ENCODE measurements at places on chromosomes 1 and 21. TPM values are rescaled to one million over a fixed set of nuclear protein-coding genes. Genes with fewer than 3 reads are reported as not detected.

DNA sequence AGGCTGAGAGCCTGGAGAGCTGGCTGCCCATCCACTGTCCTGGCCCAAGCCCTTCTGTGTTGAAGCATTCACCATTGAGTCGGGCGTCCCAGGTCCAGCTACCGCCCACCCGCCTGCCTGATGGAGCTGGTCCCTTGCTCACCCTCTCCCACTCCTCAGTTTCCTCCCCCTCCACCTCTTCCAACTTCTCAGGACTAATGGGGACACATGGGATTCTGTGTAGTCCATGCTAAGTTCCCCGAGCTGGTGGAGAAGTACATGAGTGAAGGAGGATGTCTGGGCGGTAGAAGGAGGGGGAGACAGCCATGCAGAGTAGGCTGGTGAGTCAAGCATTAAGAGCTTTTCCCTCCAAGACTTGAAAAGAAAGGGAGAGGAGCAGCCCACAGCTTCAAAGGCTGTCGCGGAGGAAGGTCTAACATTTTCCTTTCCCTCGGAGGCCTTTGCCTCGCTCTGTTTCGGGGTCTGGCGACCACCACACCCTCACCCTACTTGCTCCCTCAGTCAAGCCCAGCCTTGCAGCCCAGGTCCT, 561 bp downstream of the SLC26A9 start:
- no peaks in the 10 kb centered on the region for H3K27me3 ChIP-seq
- no peaks in the 10 kb centered on the region for H3K36me3 ChIP-seq
- no peak overlapping the region for H3K27ac ChIP-seq
- no peak for DNase-seq
- H3K4me1 ChIP-seq, result peaks cover 24% of the 10 kb centered on the region
- no peak overlapping the region for H3K4me3 ChIP-seq

CYP4B1 gene
- polyA plus RNA-seq, result not detected

- H3K27me3 ChIP-seq, result no peaks in the 10 kb centered on the region
- no peak overlapping the region for H3K4me3 ChIP-seq
- no peak overlapping the region for H3K27ac ChIP-seq
- no peak for DNase-seq
- H3K4me1 ChIP-seq, result no peaks in the 10 kb centered on the region
- no peaks in the 10 kb centered on the region for H3K36me3 ChIP-seq
Measured at GRCh38 chr1:66840929-66841328, 39.9 kb upstream of the INSL5 start.

- H3K4me3 ChIP-seq, result no peak overlapping the region
- no peak for DNase-seq
- H3K36me3 ChIP-seq, result no peaks in the 10 kb centered on the region
- H3K27ac ChIP-seq, result no peak overlapping the region
- H3K27me3 ChIP-seq, result no peaks in the 10 kb centered on the region
- H3K4me1 ChIP-seq, result no peaks in the 10 kb centered on the region
Measured at GRCh38 chr1:73676186-73676585, 521.8 kb downstream of the LRRIQ3 start.

GRCh38 chr1:30540611-30541192, 182.7 kb downstream of the MATN1 start:
- no peak overlapping the region for H3K4me3 ChIP-seq
- no peak for DNase-seq
- H3K4me1 ChIP-seq, result no peaks in the 10 kb centered on the region
- H3K27ac ChIP-seq, result no peak overlapping the region

IL20 gene
- not detected for polyA plus RNA-seq

TRIM45 gene
- polyA plus RNA-seq, result 1.4 TPM

GRCh38 chr21:34147792-34148418, 74.5 kb downstream of the MRPS6 start:
- H3K4me1 ChIP-seq, result peaks cover 9% of the 10 kb centered on the region
- H3K27me3 ChIP-seq, result no peaks in the 10 kb centered on the region
- no peak overlapping the region for H3K27ac ChIP-seq
- DNase-seq, result no peak

DNA sequence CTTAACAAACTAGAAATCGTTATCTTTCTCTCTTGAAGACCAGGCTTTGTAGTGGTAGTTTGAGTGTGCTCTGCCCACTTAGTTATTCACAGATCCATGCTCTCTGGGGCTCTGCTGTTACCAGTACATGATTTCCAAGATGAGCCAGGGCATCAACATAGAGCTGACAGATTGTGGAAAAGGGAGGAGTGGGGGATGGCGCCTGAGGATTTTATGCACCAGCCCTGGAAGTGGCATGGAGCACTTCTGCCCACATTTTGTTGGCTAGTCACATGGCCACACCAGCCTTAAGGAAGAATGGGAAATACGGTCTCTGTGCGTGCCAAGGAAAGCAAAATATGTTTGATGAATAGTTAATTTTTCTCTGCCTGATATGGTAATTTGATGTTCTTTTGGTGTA, 18.2 kb downstream of the TSNAX start:
- no peak for DNase-seq
- no peaks in the 10 kb centered on the region for H3K4me1 ChIP-seq
- H3K4me3 ChIP-seq, result no peak overlapping the region
- H3K36me3 ChIP-seq, result peaks cover 91% of the 10 kb centered on the region
- no peaks in the 10 kb centered on the region for H3K27me3 ChIP-seq
- H3K27ac ChIP-seq, result no peak overlapping the region

DNA sequence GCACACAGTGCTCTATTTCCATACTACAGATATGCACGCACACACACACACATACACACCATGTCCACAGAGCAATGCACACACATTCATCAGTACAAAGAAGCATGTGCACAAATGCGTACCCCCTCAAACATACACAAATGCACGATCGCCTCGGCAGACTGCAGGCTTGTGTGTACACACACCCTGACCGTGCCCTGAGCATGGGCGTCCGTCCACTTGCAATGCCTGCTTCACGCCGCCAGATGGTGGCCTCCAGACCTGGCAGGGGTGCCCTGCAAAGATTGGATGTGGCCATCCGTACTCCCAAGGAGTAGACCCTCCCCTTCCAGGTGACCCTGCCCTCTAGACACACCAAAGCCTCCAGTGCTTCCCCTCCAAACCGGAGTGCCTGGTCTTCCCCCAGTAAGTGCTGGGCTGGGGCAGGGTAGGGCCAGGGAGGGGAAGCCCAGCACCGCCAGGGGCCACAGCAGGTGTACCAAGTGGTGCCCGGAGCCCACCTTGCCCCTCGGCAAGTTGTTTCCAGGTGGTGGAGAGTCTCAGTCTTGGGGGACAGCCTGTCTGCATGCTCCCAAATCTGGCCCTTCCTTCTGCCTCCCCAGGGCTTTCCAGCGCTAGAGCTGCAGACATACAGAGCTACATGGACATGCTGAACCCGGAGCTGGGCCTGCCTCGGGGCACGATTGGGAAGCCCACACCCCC, 20.6 kb downstream of the ESPN start:
- DNase-seq, result no peak
- H3K4me1 ChIP-seq, result no peaks in the 10 kb centered on the region
- peaks cover 11% of the 10 kb centered on the region for H3K27me3 ChIP-seq
- H3K4me3 ChIP-seq, result no peak overlapping the region
- no peak overlapping the region for H3K27ac ChIP-seq

DNA sequence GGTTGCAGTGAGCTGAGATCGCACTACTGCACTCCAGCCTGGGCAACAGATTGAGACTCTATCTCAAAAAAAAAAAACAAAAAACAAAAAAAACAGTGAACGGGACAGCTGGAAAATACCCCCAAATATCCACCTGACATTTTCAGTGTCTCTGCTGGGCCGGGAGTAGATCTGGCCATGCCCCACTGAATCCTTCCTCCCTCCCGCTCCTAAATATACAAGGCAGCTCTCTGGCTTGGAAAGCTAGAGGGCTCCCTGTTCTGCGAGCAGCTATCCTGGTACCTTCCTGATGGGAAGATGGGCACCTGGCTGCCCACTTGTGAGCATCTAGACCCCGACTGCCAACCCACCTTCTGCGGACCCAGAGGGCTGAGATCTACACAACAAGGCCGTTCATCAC, 21.4 kb downstream of the SPSB1 start:
- H3K27me3 ChIP-seq, result no peaks in the 10 kb centered on the region
- no peaks in the 10 kb centered on the region for H3K4me1 ChIP-seq
- H3K36me3 ChIP-seq, result no peaks in the 10 kb centered on the region
- H3K27ac ChIP-seq, result no peak overlapping the region
- no peak for DNase-seq

DNA sequence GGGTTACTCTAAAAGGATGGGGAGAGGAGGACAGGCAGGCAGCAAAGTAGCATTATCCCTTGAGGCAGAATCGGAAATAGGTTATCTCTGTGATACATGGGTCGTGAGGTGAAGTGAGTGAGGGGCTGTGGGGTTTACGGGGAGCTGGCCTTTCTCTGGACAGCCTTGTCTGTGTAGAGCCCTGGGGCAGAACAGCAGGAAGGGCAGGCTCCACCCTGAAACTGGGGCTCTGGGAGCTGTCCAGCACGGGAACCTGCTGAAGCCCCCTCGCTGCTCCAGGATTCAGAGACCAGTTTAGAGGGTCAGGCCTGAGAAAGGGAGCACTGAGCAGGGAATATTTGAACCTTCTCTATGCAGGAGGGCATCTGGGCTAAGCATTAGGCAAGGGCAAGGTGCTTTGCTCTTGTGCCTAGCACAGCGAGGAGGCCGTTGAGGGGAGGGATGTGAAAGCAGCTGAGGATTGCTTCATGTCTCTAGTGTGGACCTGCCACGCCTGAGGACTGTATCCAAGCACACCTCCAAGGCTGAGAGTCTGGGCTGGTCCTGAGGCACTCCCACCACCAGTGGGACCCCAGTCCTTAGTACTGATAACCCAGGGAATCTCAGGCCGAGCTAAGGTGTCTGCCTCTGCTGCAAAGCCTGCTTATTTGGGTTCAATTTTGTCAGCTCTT, 55.8 kb downstream of the NAV1 start:
- H3K27me3 ChIP-seq, result no peaks in the 10 kb centered on the region
- H3K36me3 ChIP-seq, result no peaks in the 10 kb centered on the region
- H3K27ac ChIP-seq, result no peak overlapping the region

GJA8 gene
- polyA plus RNA-seq, result not detected

DNA sequence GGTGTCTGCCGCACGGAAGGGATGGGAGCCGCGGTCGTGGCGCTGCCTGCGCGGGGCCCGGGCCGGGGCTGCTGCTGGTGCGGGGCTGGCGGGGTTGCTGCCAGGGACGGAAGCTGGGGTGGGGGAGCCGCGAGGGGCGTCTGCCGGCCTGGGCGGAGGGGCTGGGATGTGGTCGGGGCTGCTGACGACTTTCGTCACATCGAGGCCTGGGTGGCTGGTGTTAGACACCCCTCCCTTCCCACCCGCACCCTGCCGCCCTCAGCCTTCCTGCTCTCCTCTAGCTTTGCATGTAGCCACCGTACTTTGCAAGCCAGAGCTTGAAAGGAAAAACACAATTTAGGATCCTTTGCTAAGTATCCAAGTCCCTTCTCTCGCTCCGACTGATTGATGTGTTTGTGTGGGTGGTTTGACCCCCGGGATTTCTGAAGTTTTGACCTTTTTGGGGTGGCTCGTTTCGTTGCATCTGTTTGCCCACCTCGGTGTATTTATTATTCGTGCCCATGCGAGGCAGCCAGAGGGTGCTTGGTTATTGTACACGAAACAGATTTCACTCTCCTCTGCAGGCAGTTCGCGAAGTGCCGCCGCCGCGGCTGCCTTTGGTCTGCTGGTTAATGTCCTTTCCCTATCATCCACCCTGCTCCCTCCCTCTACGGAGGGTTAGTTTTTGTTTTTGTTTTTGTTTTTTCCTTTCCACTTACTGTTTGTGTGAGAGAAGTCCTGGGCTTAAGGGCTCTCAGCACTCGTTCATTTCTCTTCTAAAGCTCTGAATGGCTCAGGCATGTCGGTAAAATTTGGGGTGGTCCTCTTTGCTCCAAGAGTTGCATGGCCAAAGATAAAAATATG, 868 bp downstream of the C1orf21 start:
- H3K4me3 ChIP-seq, result peak overlapping the region; percentile 76
- no peak overlapping the region for H3K27ac ChIP-seq
- DNase-seq, result peak; percentile 1
- H3K36me3 ChIP-seq, result no peaks in the 10 kb centered on the region

- H3K36me3 ChIP-seq, result peaks cover 16% of the 10 kb centered on the region
- peaks cover 25% of the 10 kb centered on the region for H3K4me1 ChIP-seq
- H3K27ac ChIP-seq, result no peak overlapping the region
- peak; percentile 47 for DNase-seq
- H3K27me3 ChIP-seq, result no peaks in the 10 kb centered on the region
Measured at GRCh38 chr1:109636201-109636952, 16.7 kb downstream of the AMPD2 start.

DNA sequence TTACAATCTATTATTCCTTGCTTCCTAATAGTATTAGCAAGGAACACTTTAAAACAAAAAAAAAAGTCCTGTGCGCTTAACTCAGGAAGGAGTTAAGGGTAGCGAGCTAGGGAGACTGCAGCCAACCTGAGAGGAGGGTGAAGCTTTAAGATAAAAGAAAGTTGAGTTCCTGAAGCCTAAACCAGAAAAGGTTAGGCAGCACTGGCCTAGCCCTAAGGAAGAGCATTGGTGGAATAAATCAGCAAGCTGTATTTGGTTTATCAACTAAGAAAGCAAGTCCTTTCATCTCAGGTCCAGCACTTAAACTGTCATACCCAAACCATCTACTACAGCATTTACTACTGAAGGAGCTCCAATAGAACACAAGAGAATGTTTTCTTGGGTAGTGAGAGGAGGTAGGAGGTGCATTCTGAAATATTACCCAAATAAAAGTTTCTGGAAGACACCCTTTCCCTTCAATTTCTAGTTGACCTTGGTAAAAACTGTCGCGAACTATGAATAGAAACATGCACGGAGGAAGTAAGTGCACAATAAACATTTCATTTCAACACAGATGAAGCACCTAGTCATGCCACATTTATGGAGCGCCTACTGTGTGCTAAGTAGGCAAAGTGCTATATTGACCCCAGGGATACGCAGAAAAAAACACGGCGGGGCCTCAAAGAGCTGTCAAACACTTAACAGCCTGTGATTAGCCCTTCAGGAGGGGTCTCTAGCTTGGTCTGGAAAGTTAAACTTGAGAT, 1.3 kb downstream of the GLRX2 start:
- peaks cover 21% of the 10 kb centered on the region for H3K4me1 ChIP-seq
- H3K27ac ChIP-seq, result peak overlapping the region; percentile 66
- DNase-seq, result no peak
- H3K36me3 ChIP-seq, result peaks cover 18% of the 10 kb centered on the region
- peak overlapping the region; percentile 96 for H3K4me3 ChIP-seq
- no peaks in the 10 kb centered on the region for H3K27me3 ChIP-seq

- no peaks in the 10 kb centered on the region for H3K4me1 ChIP-seq
- H3K4me3 ChIP-seq, result no peak overlapping the region
- no peak overlapping the region for H3K27ac ChIP-seq
Measured at GRCh38 chr1:62093261-62093660, 101.4 kb upstream of the L1TD1 start.

GRCh38 chr1:212549503-212550017, 59.0 kb upstream of the ATF3 start:
- no peak overlapping the region for H3K27ac ChIP-seq
- no peak for DNase-seq
- H3K36me3 ChIP-seq, result no peaks in the 10 kb centered on the region
- H3K4me1 ChIP-seq, result peaks cover 28% of the 10 kb centered on the region
- H3K27me3 ChIP-seq, result no peaks in the 10 kb centered on the region

GRCh38 chr1:77146270-77146669, 73.0 kb downstream of the PIGK start:
- no peaks in the 10 kb centered on the region for H3K27me3 ChIP-seq
- H3K36me3 ChIP-seq, result no peaks in the 10 kb centered on the region
- H3K4me1 ChIP-seq, result no peaks in the 10 kb centered on the region
- H3K27ac ChIP-seq, result no peak overlapping the region
- H3K4me3 ChIP-seq, result no peak overlapping the region

GRCh38 chr21:46063734-46064680, 33.9 kb upstream of the COL6A2 start:
- no peak overlapping the region for H3K4me3 ChIP-seq
- no peak overlapping the region for H3K27ac ChIP-seq
- H3K27me3 ChIP-seq, result no peaks in the 10 kb centered on the region
- no peaks in the 10 kb centered on the region for H3K4me1 ChIP-seq
- H3K36me3 ChIP-seq, result no peaks in the 10 kb centered on the region
- no peak for DNase-seq

FCRL6 gene
- 0.15 TPM for polyA plus RNA-seq
